Esophagus muscularis mucosa (tissue), 4 donors: ENCODE measurements at places on chromosomes 11 and 22.
A peak's percentile ranks its signal among the peaks of the same experiment; 100 is the strongest.

DNA sequence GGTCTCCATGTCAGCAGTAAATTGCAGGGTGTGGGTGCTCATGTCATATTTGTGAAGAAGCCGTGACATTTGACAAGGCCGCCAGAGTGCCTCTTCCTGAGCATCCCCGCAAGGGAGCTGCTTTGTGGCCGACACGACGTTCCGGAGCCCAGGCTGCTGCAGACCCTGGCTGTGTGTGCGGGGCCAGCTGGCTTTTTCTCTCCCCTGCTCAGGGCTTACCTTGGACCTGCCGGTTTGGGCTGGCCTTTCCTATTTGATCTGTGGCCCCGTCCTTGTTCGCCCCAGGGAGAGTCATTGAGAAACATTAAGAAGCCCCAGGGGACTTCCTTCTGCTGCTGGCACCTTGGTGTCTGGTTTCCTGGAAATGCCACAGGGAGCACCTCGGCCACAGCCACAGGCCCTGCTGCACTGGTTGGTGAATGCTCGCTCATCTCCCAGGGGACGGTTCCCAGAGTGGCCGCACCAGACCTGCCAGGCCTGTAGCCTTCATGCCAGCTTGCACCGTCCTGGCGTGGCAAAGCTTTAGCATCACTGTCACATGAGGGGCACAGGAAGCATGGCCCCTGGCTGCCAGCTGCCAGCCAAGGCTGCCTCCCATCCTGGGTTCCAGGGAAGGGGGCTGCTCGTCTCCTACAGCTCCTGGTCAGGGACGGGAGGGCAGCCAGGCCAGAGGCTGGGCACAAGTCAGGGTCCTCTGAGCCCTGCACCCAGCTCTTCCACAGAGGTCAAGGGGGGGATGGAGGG lies 5.4 kb downstream of the GRK2 start:
- DNase-seq: no peak

- DNase-seq: no peak
These were observed 704.1 kb upstream of the CCDC90B start for GRCh38 chr11:83990160-83990733.

GRCh38 chr11:96188243-96189006 lies 154.6 kb downstream of the MAML2 start:
- DNase-seq: no peak

GRCh38 chr11:113082341-113082955 lies 121.2 kb downstream of the NCAM1 start:
- DNase-seq: peak; percentile 57

DNA sequence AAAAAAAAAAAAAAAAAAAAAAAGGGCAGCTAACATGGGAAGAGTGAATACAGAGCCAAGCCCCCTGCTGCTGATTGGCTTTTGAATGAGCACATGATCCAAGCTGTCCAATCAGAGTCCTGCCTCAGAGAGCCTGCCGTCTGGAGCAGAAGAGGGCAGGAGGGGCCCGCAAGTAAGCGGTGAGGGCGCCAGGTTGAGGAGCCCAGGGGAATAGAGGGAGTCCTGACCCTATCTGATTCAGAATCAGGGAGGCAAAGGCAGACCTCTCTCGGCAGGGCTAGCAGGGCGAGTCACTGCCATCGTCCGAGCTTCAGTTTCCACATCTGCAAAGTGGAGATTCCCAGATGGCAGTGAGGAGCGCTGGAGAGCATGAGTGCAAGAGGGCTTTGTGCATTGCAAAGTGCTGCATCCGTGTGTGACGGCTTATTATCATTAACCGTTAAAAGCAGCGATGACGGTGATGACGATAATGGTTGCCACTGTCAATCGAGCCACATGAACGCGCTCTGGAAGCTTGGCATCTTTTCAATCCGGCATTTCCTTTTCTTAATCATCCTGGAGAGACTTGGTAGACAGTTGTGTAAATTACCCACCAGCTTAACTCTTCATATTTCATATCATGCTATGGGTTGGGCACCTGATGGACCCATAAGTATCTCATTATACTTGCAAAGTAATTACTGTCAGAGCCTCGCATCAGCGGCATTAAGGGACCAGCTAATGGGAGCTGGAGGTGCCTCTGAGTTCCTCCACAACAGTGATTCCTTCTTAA lies 68.6 kb upstream of the ATXN10 start:
- no peak for DNase-seq

GRCh38 chr11:11378184-11378940 lies 25.3 kb upstream of the CSNK2A3 start:
- no peak for DNase-seq

DNA sequence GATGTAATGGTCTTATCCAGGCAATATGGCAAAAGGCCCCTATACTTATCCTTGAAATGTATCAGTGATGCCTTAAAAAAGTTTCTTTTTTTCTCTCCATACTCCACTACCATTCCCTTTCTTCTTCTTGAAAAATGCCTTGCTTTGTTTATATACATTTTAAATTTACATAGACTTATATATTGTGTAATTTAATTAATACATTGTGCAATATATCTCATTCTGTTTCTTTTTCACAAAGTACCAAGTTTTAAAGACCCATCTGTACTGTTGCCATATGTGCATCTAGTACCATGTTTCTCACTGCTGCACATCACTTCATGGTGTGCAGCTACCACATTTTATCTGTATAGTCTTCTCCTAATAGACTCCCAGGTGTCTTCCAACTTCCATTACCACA lies 7.5 kb downstream of the MMP8 start:
- DNase-seq: peak; percentile 8

DNA sequence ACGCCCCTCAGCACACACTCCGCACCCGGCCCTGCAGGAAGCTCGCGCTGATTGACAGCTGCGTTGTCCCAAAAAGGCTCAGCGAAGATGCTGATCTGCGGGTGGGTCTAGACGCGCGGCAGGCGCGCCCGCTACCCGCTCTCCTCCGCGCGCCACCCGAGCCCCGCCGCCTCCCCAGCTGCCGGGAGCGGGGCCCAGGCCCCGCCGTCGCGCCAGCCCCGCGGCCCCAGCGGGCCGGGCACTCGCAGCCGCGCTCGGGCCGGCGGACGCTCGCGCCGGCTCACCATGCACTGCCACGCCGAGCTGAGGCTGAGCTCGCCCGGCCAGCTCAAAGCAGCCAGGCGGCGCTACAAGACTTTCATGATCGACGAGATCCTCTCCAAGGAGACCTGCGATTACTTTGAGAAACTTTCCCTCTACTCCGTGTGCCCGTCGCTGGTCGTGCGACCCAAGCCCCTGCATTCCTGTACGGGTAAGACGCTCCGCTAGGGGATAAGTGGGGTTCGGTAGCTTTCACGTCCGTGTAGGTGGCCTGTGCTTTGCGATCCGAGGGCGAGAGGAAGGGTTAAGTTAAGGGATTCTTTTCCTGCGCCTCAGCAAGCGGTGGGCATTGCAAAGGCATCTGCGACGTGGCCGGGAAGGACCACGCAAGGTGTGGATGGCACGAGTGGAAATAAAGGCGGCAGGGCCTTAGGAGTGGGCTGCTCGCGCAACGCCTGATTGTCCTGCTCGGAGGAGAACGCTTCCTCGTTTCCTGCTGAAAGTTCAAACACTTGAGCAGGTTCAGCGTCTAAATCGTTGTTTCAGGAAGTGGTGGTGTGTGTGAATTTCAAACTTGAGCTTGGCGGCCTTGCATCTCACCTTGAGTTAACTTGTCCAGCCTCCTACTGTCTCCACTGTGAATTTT lies at the start of gene BARX2:
BARX2 (plus strand) TSS at position 98 of the 907 bp plus-strand sequence; CDS start at position 286, 188 bp downstream.
- no peak for DNase-seq

DNA sequence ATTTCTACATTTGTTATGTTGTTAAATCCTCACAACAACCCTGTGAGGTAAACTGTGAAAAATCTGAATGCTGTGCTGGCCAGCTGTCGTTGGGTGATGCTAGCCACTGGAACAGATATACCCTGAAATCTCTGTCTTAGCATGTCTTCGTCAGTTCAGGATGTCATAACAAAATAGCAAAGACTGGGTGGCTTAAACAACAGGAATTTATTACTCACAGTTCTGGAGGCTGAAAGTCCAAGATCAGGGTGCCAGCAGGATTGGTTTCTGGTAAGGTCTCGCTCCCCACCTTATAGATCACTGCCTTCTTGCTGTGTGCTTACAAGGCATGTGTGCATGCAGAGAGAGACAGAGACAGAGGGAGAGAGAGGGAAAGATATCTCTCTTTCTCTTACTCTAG lies 211.7 kb downstream of the C11orf91 start:
- DNase-seq: no peak

GRCh38 chr11:19663206-19663605 lies 49.4 kb upstream of the NAV2 start:
- DNase-seq: no peak

- DNase-seq: no peak
These were observed 10.0 kb downstream of the RPL3 start for GRCh38 chr22:39309364-39309861.

GRCh38 chr22:39234867-39235687 lies 9.7 kb downstream of the PDGFB start:
- no peak for DNase-seq

GRCh38 chr11:10139143-10139542 lies 154.9 kb downstream of the SBF2 start:
- DNase-seq: no peak

GRCh38 chr11:120819437-120820365 lies 204.2 kb upstream of the TBCEL start:
- no peak for DNase-seq

DNA sequence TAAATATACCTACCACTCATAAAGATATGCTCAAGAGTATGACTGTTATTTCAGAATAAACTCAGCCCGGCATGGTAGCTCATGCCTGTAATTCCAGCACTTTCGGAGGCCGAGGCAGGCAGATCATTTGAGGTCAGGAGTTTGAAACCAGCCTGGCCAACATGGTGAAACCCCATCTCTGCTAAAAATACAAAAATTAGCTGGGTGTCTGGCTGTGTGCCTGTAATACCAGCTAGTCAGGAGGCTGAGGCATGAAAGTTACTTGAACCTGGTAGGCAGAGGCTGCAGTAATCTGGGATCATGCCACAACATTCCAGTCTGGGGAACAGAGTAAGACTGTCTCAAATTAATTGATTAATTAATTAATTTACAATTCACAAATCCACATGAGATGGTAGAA lies 208.2 kb upstream of the PDGFD start:
- no peak for DNase-seq

DNA sequence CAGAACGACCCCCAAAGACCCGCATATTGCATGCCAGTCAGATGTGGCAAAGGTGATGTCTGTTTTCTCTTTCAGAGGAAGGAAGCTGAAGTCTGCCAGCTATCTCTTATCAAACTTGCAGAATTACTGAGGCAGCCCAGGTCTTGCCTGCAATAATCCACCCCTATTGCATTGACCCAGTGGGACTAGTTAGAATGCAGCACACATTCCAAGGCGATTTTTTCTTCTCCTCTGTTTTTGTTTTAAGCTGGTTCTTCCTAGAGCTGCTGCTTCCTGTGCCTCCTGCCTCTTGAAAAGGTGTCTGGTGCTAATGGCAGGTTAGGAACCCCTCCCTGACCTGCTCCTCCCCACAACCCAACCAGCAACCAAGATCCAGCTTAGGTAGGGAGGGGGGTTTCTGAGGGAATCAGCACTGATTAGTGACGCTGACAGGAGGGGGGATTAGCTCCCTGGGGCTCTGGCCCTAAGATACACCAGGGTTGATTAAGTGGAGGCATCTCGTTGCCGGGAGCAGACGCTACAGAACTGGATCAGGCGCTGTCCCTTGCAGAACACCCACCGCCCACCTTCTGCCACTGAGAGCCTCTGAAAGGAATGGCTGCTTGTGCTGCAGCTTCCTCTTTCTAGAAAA lies 2.8 kb downstream of the NTM start:
- DNase-seq: no peak

DNA sequence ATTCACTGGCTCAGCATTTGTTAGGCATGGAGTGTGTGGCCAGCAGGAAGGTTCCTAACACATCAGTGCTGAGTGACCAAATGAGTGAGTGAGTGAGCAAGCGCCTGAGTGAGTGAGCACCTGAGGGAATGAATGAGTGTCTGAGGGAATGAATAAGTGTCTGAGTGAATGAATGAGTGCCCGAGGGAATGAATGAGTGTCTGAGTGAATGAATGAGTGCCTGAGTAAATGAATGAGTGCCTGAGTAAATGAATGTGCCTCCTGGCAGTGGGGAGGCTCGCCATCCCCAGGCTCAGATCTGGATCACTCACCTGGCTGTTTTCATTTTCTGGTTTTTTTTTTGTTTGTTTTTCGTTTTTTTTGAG lies 52.1 kb upstream of the TCF20 start:
- DNase-seq: no peak

GRCh38 chr11:72140661-72141060 lies 5.1 kb downstream of the FOLR3 start:
- no peak for DNase-seq

DNA sequence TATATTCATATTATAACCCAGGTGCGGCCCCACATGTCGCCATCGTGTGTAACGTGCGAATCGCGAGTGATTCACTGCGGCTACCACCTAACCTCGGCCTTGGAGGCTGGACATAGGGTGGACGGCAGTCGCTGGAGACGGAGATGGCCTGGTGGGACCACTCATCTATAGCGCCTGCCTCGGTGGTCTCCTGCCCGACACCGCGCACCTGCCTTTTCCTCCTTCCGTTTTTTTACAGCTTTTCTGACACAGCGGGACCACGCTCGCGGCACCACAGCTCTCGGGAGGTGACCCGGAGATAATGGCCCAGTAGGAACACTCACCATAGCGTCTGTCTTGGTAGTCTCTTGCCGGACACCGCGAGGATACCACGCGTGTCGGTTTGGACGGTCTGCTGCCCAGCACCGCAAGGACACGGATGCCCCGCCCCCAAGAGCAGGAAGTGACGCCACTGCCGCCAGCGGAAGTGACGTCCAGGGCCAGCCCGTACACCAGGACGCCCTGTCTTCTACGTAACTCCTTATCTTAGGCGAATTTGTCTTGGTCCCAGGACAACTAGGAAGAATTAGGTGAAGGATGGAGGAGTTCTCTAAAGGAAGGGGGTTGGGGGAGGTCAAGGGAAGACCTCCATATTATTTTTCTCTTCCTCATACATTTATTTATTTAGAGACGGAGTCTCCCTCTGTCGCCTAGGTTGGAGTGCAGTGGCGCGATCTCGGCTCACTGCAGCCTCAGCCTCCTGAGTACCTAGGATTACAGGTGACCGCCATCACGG lies 6.4 kb downstream of the SNU13 start:
- DNase-seq: peak; percentile 93

DNA sequence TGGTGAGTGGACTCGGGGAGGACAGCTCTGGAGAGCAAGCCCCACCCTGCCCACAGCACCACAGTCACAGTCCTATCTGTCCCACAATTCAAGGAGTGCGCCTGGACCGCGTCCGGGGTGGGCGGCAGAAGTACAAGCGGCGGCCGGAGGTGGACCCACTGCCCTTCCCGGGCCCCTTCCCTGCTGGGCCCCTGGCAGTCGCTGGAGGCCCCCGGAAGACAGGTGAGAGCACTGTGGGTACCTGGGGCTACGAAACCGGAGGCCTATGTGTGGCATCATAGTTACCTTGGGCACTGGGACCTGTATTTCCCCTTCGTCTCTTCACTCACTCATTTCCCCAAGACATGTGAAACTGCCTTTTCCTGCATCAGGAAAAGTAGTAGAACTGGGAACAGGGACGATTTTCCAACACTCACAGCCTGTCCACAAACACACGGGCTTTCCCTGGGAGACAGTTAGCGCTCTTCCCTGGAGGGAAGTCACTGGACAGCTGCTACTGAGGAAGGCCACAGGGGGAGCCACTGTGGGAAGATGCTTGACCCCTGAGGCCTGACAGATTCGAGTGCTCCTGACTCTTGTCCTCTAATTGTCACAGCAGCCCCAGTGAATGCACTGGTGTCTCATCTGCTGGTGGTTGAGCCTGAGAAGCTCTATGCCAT lies 3.1 kb downstream of the TRMT112 start:
- no peak for DNase-seq

GRCh38 chr22:50739894-50740293 lies 1.9 kb downstream of the ACR start:
- DNase-seq: no peak

GRCh38 chr22:25669253-25670069 lies 72.5 kb upstream of the MYO18B start:
- DNase-seq: no peak
